ENCODE measurements at places on chromosomes 6 and 20.

DNA sequence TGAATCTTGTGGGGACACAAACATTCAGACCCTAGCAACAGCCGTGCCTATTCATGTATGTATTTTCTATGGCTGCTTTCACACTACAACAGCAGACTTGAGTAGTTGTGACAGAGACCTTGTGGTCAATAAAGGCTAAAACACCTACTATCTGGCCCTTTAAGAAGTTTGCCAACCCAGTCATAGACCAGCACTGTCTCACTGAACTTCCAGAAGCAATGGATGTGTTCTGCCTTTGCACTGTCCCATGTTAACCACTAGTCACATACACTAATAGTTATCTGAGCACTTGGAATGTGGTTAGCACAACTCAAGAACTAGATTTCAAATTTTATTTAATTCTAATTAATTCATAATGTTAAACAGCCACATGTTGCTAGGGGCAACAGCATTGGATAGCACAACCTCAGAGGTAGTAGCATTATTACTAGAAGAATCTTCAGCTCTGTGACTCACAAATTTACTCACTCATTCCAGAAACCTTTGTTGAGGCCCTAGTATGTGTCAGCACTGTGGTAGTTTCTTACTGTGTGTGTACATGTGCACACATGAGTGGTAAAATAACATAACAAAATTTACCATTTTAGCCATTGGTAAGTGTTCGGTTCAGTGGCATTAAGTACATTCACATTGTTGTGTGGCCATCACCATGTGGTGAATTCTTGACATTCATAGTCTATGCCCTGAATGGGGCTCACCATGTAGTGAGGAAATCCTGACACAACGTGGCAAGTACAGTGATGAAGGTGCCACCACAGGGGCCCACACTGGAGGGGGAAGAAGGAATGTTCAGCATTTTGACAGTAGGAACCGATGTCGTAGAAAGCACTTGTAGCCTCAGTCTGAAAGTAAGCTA is 107.3 kb downstream of the CEP57L1 start:
- DNase-seq = no peak

DNA sequence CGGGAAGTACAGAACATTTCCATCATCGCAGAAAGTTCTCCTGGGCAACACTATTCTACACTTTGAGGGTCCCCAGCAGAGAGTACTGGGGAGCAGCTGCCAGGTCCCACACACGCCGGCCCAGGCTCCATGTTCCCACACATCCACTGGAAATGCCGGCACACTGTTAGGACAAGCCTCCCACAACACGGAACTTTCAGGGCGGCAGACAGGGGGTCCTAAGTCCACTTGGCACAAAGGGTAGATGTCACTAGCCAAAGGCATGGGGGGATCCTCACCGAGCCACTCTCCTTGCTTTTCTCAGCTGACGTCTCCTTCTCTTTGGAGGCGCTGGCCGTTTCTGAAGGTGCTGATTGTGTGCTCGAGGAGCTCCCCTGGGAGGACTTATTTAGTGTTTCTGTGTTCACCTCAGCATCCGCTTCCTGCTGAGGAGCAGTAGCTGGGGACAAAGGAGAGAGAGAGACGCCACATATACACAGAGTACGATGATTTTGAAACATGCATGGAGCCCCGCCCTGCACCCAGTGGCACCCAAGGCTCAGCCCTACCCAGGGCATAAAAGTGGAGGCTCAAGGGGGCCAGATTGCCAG is 135.4 kb downstream of the ZMYND8 start:
- no peak for DNase-seq

GRCh38 chr6:143457563-143458359 is 7.2 kb downstream of the PEX3 start:
- peak; percentile 18 for DNase-seq

GRCh38 chr20:49045440-49046086 is 549 bp upstream of the CSE1L start:
- no peak for DNase-seq

- DNase-seq = no peak
These were observed 30.4 kb upstream of the TSHZ2 start for GRCh38 chr20:52941808-52942207.

DNA sequence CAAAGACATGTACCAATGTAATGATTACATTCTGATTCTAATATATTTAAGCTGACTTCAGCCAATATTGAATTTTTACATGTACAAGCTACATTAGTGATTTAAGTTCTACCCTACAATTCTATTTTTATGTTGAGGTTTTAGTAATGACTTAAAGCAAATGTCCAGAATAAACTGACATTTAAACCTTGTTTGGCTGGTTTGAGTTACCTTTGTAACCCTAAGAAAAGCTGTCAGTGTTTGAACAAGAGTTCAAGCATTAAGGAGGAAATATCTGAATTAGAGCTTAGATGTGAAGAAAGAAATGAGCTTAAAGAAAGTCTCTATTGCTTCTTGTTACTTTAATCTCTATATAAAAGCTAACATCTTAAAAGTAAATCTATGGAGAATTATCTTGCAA is 710.6 kb upstream of the EPHA7 start:
- DNase-seq = no peak

- DNase-seq = no peak
These were observed 28.2 kb upstream of the NOX3 start for GRCh38 chr6:155483858-155484257.

- no peak for DNase-seq
These were observed 48.6 kb downstream of the TMEM170B start for GRCh38 chr6:11586117-11586516.

- no peak for DNase-seq
These were observed 7.2 kb upstream of the CCNC start for GRCh38 chr6:99575544-99576227.

- peak; percentile 16 for DNase-seq
These were observed 92.3 kb downstream of the SEL1L2 start for GRCh38 chr20:13898012-13898612.

- DNase-seq = no peak
These were observed 7.9 kb downstream of the TUBB start for GRCh38 chr6:30727920-30728553.

DNA sequence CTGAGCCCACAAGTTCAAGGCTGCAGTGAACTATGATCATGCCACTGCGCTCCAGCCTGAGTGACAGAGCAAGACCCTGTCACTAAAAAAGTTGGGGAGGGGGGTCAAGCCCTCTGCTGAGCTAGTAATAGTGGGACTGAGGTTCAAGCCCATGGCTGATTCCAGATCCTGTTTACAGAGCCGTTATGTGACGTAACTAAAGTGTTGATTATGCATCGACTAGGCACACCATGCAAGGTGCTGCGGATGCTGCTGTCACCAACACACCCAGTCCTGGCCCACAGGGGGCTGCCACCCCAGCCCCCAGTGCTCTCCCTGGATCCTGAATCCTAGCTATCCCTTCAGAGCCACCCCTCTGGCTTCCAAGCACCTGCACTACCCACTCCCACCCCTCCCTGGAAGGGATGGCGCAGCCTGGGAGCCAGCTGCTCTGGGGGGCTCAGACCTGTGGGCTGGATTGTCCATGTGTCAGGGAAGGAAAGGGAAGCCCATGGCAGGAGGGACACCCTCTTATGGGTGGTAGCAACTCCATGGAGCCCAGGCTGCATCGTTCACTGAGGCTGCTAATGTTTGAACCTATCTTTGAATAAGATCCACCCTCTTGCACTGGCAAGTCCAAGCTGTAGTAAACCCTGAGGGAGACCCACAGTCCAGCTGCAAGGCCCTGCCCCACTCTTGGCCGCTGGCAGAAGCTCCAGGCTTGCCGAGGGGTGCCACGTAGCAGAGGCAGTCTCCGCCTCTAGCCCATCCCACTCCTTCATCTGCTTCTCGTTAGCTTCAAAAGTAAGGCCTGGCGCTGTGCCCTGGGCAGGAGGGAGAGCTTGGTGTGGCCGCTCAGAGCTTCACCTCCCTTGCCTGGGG is 95.0 kb downstream of the SNX5 start:
- peak; percentile 37 for DNase-seq

GRCh38 chr20:60249436-60249835 is 291.2 kb downstream of the CDH26 start:
- DNase-seq = no peak

DNA sequence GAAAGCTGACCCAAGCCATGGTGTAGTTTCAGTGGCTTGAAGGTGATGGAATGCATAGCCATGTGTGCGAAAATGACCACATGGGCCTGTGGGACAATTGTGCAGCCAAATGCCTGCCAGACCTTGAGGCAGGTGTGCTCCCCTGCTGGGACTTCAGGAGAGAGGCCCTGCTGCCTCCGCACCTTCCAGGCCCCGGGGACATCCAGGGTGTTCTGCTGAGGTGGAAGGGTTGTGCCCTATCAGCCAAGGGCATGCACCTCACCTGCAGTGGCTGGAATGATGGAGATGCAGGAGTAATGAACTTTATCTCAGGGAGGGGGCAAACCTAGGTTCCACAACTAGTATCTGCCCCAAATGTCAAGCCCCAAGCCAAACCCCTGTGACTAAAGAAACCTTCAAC is 44.0 kb downstream of the PRND start:
- DNase-seq = no peak

DNA sequence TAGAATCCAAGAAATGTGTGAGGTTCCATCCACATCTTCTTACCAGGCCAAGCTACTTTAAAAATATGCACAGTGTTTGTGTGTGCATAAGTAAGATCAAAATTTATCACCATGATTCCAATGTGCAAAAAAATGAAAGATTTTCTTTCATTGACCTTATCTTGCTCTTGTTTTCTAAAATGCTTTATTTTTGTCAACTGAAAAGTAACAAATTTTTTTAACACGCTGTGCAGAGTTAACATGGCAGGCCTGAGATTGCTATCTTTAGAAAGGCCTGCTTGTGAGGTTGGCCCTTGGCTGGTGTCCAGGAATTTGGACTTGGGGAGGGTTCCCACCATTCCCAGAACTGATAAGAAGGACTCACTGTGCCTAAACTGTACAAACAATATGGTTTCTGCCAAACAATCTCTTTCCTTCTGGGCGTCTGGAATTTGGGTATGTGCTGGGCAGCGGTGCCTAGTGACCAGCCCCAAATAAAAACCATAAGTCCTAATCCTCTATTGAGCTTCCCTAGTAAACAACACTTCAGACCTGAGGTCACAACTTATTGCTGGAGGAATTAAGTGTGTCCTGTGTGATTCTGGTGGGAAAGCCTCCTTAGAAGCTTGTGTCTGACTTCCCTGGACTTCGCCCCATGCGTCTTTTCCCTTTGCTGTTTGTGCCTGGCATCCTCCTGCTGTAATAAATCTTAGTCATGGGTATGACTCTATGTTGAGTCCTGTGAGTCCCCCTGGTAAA is 19.8 kb upstream of the MYLIP start:
- DNase-seq = no peak

DNA sequence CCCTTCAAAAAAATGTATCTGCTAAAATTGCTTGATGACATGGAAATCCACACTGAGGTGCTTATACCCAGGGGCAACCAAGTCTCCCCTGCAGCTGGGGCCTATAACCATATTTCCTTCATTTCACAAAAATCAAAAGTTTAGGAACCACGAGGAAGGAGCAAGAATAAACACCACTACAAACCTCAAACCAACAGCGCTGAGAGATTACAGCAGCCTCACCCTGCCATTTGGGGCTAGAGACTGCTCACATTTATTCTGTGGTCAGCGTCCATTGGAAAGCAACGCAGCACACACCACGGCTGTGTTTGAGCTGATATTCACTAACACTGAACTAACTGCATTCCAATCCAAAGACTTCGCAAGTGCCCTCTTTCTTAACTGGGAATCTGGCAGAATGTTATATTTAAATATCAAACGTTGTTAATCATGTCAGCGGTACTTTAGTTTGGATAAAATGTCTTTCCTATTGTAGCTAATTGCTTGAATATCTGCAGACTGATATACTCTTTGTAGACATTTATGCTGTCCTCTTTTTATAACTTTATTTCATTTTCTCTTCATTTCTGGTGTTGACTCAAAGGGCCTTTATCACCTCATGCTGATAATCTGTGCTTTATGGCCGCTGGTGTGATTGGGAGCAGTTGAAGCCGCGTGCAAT is 94.6 kb downstream of the FOXA2 start:
- DNase-seq = no peak

- DNase-seq = no peak
These were observed 45.8 kb downstream of the GINS1 start for GRCh38 chr20:25453035-25453810.

GRCh38 chr20:14518648-14519047 is 181.2 kb upstream of the FLRT3 start:
- DNase-seq = no peak

DNA sequence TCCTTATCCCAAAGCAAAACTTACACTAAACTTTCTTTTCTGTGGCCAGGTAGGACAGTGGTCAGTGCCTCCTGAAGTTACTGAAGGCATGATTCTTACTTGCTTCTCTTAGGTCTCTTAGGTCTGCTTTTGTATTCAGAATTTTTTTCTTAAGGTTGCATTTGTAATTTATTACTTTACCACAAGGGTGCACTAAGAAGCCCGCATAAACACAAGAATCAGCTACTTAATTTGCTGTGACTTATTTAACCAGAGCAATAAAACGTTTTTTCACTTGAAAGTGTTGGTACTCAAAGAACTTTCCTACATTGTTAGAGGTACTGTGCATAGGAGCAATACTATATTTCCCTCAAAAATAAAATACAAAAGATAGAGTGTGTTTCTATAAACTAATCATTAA is 75.4 kb upstream of the LAMA2 start:
- no peak for DNase-seq

DNA sequence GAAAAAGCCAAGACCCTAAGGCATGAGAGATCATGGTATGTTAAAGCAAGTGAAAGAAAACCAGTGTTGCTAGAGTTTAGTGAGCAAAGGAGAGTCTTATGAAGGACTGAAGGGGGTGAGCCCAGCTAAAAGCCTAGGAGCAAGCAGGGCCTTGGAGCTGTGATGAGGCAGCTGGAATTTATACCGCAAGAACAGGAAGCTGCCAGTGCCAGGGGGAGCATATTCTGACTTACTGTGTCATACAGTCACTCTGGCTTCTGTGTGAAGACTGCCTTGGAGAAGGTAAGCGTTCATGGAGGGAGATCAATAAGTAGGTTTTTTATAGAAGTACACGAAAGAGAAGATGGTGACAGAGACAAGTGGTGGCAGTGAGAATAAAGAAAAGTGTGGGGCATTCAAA is 308.9 kb upstream of the THEMIS start:
- no peak for DNase-seq

DNA sequence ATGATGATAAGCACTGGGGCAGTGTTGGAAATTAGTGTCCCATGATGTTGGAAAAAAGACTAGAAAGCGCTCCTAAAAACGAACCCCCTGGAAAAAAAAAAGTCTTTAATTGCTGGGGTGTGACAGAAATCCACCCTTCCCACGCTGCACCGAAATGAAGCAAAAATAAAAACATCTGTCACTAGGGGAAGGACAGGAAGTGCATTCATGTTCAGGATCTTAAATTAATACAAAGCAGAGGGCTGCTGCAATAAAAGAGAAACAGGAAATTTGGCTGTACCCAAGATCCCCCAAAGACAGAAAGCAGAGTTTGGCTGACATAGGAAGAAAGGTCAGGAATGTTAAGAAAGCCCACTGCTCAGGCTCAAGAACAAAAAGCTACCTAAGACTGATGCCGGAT is 333.9 kb downstream of the TBC1D32 start:
- no peak for DNase-seq

- no peak for DNase-seq
These were observed 69.1 kb downstream of the GJA10 start for GRCh38 chr6:89963391-89963790.

Measured in T47D (cell line).